ENCODE measurements at places on chromosomes 2 and 18.

DNA sequence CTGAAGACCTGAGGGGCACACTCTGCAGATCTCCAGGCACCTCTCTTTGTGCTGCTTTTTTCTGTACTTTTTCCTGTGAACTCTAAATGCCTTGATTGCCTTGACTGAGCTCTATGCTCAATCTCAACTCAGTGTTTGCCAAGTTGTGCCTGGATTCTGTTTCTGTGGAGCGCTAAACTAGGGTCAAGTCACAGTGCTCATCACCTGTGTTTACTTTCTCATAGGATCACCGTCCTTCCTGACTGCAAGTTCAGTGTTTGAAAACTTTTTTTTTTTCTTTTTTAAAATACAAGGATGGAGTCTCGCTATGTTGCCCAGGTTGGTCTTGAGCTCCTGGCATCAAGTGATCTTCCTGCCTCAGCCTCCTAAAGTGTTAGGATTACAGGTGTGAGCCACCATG, 62.6 kb downstream of the AGPS start:
- no peak for DNase-seq

GRCh38 chr2:115910270-115910669, 1467.8 kb downstream of the DPP10 start:
- DNase-seq, result no peak

- DNase-seq, result no peak
These were observed 153.3 kb downstream of the TMEM182 start for GRCh38 chr2:102915128-102915527.

- DNase-seq, result no peak
These were observed 39.4 kb downstream of the SPC25 start for GRCh38 chr2:168850846-168851245.

DNA sequence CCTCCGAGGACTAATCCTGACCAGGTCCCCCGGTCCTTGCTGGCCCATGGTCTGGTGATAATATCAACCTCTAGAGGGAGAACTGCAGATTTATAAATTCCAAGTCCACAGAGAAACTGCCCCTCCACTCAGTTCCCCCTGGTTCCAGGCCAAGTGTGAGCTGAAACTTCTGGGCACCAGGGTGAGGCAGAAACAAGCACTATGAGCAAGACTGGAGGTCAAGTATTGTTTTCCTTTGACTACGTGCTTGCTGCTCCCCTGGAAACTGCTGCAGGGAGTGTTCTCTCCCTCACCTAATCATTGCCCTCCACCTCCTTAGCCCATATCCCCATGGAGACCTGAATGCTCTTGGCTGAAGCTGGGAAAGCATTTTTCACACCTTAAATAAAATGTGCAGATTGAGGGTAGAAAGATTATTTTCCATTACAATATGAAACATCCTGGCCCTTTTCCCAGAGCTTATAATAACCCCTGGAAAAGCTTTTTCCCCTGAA, 135.2 kb downstream of the RDH14 start:
- no peak for DNase-seq

- no peak for DNase-seq
These were observed at the start of gene CAPG for GRCh38 chr2:85409845-85410583. TSS of gene CAPG (minus strand) at chr2:85410366. CDS start at chr2:85402145, 8,221 bp downstream.

DNA sequence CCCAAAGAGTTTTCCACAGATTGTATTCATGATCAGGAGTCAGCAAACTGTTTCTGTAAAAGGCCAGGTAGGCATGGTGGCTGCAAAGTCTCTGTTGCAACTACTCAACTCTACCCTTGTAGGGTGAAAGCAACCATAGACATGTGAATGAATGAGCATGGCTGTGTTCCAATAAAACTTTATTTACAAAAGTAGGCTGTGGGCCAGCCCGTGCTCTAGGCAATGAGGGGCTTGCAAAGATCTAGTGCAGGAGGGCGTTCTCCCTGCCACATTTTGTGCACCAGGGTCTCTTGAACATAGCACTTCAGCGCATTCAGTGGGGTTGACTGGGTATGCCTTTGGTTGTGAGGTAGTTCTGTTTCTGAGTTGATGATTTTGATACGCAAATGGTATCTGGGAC, 85.8 kb downstream of the ST6GAL2 start:
- no peak for DNase-seq

DNA sequence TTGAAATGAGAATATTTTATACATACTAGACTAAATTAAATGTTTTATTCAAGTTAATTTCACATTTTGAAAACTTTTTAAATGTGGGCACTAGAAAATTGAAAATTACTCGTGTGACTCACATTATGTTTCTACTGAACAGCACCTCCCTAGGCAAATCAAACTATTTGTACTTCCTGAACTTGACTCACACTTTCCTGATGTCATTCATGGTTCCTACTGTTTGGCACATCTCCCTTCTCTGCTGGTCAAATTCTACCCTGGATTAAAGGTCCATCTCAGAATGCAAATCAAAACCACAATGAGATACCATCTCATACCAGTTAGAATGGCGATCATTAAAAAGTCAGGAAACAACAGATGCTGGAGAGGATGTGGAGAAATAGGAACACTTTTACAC, 16.7 kb downstream of the LHCGR start:
- DNase-seq, result no peak

GRCh38 chr2:66695226-66695735, 260.4 kb downstream of the MEIS1 start:
- DNase-seq, result no peak

- no peak for DNase-seq
These were observed 411.1 kb downstream of the NRXN1 start for GRCh38 chr2:50620783-50621182.

DNA sequence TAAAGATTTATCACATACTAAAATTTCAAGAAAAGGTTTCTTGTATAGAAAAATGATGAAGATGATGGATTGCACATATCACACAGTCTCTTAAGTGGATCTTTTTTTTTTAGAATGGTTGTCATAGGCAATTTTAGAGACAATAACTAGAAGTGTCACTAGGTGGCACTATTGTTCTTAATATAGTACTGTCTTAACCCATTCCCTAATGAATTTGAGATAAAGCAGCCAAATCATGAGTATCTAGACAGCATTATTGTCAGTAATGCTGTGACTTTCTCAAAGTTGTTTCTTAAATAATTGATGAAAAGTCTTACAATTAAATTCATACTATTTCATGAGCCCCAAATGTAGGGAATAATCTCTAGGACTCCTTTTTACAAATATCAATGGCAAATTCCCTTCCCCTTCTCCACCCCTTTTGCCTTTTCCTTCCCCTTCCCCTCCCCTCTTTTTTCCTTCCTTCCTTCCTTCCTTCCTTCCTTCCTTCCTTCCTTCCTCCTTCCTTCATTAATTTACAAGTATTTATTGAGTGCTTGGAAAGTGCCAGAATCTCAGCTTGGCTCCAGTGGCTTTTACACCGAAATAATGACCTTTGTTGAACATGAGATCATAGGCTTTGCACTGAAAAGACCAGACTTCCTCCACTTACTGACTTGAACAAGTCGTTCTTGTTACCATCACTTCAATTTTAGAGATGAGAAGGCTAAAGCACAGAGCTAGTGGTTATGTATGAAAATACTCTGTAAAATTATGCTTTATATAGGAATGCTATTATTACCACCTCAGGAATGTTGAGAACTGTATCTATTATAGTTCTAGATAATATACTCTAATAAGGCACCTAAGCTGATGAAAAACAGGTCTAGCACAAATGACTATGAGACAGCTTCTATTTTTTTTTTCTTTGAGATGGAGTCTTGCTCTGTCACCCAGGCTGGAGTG, 19.8 kb downstream of the MYL12B start:
- peak; percentile 63 for DNase-seq

DNA sequence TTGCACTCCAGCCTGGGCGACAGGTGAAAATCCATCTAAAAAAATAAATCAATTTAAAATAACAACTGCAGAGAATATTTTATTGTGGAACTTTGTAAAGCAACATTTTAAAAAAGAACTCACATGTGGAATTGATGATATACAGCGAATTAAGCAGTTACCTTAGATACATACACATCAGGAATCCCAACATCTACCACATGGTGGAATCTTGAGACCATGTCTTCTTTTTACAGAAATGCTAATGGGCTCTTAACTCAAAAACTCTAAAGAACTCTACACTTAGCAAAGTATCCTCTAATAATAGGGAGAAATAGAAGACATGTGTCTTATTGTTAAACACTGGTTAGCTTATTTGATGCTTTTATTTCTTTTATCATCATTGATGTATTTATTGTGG, 373.6 kb downstream of the CDH7 start:
- DNase-seq, result no peak

GRCh38 chr18:41134426-41134825, 820.6 kb upstream of the PIK3C3 start:
- no peak for DNase-seq

- DNase-seq, result no peak
These were observed 124.4 kb downstream of the FBXO15 start for GRCh38 chr18:74023220-74023619.

Measured in spinal cord (tissue), 10 donors.